ENCODE measurements at places on chromosomes 3 and 15.

- DNase-seq = no peak
Measured at GRCh38 chr15:73704869-73705645, 20.9 kb downstream of the CD276 start.

GRCh38 chr3:46154311-46154710, 53.8 kb downstream of the CCR1 start:
- DNase-seq = no peak

GRCh38 chr15:48469681-48470080, 138.5 kb downstream of the DUT start:
- DNase-seq = no peak

GRCh38 chr3:77081240-77081661, 41.4 kb downstream of the ROBO2 start:
- DNase-seq = peak; percentile 68

GRCh38 chr15:83115831-83116565, 8.6 kb downstream of the TM6SF1 start:
- DNase-seq = no peak

- peak; percentile 63 for DNase-seq
Measured at GRCh38 chr3:190017521-190018288, 103.0 kb downstream of the P3H2 start.

DNA sequence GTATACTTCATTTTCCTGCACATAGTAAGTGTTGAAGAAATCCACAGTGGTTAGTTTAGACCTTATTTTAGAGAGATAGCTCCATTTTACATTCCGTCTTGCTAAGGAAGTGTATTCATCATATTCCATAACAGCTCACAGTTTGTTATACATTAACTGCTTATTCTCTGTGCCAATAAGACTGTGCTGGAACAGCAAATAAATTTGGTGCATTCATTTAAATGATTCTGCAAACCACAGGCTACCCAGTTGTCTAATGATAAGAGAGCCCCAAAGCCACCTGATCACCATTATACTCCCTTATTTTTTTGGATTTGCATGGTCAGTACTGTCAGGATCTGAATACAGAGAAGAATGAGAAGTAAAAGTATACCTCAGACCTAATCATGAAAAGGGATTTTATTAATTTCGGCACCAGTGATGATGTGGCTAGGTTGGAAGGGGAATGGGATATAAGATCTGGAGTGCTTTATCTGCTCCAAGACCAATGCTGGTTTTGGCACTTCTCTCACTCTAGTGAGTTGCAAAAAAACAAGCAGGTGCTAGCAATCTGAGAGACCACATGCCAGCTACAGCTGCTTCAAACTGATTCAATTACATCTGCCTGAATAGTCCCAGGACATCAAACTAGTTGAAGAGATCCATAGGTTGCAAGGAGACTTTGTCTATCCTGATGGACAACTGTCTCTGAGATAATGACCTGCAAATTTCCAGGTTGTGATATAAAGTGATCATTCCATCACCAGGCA, 254.8 kb downstream of the ZBTB20 start:
- no peak for DNase-seq

DNA sequence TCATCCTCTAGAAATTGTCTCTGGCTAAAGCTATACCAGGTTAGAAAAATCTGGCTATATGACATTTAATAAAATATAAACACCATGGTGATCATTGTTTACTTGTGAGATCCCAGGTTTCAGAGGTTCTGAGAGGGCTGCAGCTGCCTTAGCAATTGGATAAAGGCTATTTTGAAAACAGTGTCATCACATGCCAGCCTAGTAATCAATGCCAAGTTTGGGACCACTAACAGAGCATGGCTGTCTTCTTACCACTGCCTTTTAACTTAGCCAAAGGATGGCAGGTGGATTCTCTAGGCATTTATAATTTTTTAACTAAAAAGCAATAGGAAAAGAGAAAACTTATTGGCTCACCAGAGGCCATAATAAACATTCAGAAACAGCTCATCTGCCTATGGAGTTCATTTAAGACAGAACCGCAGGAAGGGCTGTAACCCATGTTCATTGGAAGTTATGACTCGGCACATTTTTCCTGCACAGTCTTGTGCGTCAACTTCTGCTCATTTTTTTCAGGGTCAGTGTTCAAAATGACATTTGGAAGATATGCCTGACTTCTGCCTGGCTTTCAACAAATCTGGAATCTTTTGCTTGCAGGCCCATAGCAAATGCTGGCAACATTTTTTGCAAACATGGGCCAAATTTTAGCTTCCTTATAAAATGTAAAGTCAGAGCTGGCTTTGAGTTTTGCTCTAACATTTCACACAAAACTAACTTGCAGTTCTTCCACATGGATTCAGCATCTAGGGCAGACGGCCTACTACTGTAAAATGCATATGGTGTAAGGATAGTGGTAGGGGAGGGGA, 476.0 kb upstream of the TBL1XR1 start:
- peak; percentile 80 for DNase-seq

- no peak for DNase-seq
Measured at GRCh38 chr3:81199587-81199986, 561.9 kb downstream of the GBE1 start.

GRCh38 chr3:104947943-104948342, 418.8 kb upstream of the ALCAM start:
- no peak for DNase-seq

- no peak for DNase-seq
Measured at GRCh38 chr3:3241596-3241995, 62.1 kb upstream of the CRBN start.

All from non-pigmented ciliary epithelial cell (primary cell).